ENCODE measurements at places on chromosomes 5 and 9.

GRCh38 chr5:114174837-114175236, 187.0 kb upstream of the KCNN2 start:
- no peak for DNase-seq

DNA sequence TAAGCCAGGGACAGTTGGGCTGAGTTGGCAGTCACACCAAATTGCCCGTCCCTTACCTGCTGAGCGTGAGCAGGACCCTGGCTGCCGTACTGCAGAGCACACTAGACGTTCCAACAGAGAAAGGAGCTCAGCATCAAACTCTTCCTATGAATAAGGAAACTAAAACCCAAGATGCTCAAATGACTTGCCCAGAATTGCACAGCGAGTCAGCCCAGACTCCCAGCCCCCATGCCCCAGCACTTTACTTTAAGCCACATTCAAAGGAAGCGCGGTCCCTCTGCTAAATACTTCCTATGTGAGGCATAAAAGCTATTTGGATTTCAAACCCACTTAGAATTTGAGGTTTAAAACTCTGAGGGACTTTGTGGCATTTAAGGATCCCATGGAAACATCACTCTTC, 23.9 kb downstream of the PAX5 start:
- no peak for DNase-seq

DNA sequence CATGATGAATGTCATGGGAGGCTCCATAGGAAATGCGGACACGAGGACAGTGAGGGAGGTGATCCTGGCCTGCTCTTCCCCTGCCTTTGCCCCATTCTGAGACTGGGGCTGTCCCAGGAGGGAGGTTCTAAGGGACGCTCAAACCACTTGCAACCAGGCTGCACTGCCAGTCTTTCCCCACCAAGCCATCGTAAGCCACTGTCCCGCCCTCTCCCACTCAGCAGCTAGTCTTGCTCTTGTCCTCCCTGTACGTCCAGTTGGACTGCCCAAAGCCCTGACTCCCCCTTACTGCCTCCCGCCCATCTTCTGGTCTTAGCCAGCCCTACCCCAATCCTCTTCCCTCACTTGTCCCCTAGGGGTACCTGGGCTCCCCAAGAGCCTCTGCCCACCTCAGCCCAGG, 115.7 kb downstream of the FSTL4 start:
- no peak for DNase-seq

- no peak for DNase-seq
Measured at GRCh38 chr5:132026516-132027008, 15.1 kb upstream of the ACSL6 start.

GRCh38 chr5:164048359-164048926, 543.0 kb downstream of the MAT2B start:
- no peak for DNase-seq

- DNase-seq = no peak
Measured at GRCh38 chr5:142316681-142317080, 8.1 kb downstream of the SPRY4 start.

DNA sequence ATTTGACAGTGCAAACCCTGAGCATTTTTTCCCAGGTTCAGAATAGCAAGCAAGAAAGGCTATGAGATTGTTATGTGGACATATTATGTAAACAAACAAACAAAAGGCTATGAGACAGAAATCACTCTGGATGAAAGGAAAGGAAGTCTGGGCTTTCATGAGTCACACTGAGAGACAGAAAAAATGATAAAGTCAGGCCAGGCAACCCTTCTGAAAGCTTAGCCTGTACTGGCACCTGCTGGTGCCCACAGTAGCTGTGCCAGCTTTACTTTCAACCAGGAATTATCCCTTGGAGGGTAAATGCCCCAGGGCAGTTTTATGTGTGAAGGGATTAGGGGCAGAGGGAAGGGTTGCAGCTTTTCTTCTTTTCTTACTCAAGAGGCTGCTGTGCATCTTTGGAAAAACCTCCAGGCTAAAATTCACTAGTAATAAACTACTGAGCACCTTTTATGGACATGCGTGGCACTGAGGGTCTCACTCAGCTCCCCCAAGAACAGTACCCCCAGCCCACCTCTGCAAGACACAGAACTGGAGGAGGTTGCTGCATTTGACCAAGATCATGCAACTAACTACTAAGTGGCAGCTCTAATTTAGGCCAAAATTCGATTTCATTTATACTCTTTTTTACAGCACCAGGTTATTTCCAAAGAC, 41.7 kb downstream of the ACTL7B start:
- peak; percentile 80 for DNase-seq

DNA sequence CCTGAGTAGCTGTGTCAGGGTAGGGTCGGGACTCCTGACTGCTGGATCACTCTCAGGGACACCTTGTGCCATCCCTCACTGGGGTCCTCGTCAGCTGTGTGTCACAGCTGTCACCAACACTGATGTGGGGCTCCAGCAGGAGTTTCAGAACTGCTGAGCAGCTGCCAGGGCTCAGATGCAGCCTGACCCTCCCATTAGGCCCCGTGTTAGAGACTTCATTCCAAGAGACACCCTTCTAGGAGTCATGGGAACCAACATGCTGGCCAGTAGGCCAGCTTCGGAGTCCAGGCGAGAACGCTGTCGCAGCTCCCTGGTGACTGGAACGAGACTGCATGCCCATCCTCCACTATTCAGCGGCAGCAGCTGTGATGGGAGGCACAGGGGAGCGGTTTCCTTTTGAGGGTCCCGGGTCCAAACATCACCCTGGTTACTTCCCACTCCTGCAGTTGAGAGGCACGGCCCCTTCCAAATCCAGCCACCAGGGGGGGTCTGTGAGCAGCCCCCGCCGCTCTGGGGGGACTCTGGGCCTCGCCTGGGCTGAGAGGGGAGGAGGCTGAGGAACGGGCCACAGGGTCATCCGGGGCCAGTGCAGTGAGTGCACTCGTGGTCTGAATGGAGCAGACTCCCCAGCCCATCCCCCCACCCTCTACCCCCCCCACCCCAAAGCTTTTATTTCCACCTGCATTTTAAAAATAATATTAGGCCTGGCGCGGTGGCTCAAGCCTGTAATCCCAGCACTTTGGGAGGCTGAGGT, 12.6 kb upstream of the TCF7 start:
- peak; percentile 88 for DNase-seq

DNA sequence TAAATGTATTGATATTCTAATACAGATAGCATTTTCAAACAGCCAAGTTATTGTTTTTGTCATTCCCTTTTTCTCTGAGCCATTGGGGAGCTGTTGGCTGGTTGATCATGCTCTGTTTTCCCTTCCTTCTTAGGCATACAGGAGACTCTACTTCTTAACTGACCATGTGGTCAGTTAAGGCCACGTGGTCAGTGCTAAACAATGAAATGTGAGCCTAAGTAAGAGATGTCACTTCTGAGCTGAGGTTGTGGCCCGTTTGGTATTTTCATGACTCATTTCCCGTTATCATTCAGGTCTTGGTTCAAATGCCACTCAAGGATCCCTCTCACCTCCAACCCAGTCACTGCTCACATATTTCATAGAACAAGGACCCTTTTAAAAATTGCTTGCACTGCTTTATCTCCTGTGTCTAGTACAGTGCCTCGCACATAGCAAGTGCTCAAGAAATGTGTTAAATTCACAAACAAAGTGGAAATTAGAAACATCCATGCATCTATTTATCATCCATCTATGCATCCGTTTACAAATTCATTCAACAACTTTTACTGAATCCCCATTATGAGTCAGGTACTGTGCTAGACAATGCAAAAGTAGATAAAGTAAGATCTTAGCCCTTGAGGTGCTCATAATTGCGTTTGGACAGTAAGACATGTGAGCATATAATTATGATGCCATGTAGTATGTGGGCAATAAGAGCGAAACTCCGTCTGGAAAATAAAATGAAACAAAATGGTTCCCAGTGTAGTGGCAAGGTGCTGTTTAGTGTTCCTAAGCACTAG, 50.7 kb downstream of the ARRDC3 start:
- peak; percentile 36 for DNase-seq

DNA sequence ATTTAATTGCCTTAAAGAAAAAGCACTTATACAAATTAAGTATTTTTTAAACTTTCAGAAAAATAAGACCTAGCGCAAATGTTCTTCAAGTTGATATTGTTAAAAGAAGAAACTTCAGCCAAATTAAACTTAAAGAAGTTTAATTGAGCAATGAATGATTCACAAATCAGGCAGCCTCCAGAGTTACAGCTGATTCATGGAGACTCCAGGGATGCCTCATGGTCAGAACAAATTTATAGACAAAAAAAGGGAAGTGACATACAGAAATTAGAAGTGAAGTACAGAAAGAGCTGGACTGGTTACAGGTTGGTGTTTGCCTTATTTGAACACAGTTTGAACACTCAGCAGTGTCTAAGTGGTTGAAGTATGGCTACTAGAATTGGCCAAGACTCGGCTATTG, 60.3 kb downstream of the CDKN2A start:
- DNase-seq = no peak

DNA sequence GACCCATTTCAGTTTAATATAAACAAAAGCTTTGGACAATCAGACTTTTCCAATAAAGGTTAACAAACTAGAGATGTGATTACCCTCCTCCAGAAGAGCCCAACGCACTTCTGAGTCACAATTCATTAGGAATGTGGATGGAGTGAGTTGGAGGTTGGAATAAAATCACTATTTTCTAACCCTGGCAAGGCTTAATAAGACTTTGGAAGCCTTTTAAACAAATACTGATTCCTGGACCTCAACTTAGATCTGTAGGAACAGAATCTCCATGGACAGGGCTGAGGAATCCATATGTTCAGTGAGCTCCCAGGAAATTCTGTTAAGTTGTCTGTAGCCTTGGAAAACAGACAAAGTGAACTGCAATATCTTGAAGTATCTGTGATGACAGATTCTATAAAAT, 233.5 kb upstream of the ELL2 start:
- peak; percentile 40 for DNase-seq

GRCh38 chr5:149838881-149839739, 105.5 kb downstream of the PDE6A start:
- DNase-seq = peak; percentile 43

DNA sequence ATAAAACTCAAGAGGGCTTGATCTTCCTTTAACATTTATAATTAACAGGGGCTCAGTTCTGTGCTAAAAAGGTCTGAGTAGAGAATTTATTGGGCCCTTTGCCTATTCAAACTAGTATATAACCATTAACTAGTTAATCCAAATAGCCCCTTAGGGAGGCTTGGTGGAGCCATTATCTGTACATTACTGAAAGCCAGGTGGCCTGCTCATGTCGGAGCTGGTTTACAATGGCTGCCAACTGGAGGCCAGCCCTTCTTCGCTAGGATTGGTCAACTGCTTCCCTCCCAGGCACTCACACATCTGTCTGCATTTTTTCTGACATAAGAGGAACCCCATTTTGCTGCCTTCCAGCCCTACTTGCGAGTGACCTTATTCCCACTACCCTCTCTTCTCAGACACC, 30.4 kb upstream of the NDFIP1 start:
- DNase-seq = no peak

- no peak for DNase-seq
Measured at GRCh38 chr9:5382479-5382878, 42.8 kb upstream of the RLN1 start.

DNA sequence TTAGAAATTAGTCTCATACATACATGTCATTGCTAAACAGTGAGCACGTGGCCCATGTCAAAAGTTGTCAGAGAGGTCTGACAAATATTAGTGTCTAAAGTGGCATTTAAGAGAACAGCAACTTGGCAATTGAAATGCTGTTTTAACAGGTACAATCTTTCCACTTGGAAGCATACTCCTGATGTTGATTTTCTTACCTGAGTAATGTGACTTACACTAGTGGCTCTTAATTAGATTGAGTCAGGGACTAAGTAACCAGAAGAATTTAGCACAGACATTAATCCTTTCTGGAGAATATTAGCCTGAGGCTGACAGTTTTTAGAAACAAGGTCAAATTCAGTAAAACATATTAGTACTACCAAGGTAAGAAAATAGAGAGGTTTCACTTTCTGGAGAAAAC, 357.0 kb upstream of the ZNF608 start:
- no peak for DNase-seq

DNA sequence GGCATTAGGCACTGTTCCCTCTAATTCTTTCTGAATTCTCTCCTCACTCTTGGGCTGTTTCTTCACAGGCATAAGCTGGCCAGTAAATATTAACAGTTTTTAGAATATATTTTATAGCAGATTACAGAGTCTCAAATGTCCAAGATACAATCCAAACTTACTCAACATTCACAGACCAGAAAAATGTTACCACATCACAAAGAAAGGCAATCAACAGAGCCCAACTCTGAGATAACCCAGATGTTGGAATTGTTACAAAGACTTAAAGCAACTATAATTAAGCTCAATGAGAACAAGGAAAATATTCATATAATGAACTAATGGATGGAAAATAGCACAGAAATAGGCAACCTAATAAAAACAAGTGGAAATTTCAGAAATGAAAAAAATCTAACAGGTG, 401.1 kb upstream of the RGMB start:
- DNase-seq = no peak

GRCh38 chr5:147223948-147224791, 10.7 kb upstream of the STK32A start:
- DNase-seq = peak; percentile 72

GRCh38 chr5:169270827-169271226, 30.1 kb downstream of the SLIT3 start:
- DNase-seq = no peak

DNA sequence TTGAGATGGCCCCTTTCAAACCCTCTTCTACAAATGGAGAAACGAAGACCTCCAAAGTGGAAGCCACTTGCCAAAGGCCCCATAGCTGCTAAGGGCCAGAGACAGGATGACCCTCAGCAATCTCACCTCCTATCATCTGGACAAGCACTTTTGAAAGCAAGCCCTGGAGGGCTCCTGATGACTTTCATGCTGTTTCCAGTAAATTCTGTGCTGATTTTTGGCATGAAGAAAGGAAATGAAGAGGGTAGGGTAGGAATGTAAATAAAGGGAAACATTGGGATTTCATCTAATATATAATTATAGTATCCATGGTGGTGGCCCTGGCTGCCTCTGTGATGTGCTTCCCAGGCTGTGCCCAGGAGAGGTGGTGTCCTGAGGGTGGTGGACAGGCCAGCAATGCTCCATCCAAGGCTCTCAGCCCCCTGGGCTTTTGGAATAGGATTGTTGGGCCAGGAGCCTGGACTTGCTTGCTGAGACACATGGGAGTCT, 208.0 kb upstream of the TRIM32 start:
- DNase-seq = peak; percentile 23

GRCh38 chr5:148615644-148616275, 38.6 kb downstream of the HTR4 start:
- DNase-seq = no peak

GRCh38 chr9:136615631-136616306, 46.9 kb upstream of the EGFL7 start:
- no peak for DNase-seq

DNA sequence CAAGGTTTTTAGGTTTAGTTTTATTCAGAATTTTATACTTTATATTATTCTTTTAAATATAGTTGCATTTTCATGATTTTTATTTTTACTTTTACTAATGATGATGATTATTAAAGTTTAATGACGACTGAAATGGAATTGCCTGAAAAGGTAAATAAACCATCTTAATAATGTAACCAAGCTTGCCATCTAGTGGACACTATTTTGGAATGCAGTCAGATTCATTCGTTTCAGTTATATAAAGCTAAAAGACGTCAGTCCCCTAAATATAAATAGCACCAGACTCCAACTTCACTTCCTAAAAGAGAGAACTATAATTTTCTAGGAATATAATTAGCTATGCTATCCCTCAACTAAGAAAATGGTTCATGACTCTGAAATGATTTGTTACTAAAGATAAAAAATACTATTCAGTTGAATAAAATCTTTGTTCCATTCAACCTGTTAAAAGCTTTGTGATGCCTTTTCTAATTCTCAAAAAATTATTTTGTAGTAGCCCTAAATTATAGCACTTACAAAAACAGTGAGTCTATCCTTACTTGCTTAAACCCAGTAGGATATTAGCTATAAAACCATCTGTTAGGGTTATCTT, 19.9 kb downstream of the ABITRAM start:
- peak; percentile 53 for DNase-seq

GRCh38 chr9:38620483-38621433, at the start of gene ANKRD18A:
TSS of gene ANKRD18A (minus strand) at chr9:38620596. CDS start at chr9:38620285, 311 bp downstream.
- DNase-seq = peak; percentile 76

Data from AG20443 (cell line).